ENCODE measurements at places on chromosomes 2 and 18.

DNA sequence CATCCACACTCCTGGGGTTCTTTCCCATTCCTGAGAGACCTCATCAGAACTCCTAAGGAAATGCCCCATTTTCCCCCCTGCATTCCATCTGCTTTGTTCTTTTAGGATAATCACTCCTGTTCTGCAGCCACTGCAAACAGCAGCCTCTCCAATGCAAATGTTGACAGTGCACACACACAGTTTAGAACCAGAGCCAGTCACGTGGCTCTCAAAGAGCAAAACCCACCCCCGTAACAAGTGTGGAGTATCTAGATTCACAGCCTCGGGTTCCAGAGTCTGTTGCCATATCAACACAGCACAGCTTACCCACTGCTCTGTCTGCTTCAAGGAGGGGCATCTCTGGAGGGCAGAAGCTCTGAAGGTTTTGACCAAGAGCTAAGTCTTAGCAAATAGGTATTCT, 180.0 kb downstream of the NAPG start:
- DNase-seq: no peak

- peak; percentile 20 for DNase-seq
These were observed 45.8 kb downstream of the PTPN2 start for GRCh38 chr18:12838178-12838634.

DNA sequence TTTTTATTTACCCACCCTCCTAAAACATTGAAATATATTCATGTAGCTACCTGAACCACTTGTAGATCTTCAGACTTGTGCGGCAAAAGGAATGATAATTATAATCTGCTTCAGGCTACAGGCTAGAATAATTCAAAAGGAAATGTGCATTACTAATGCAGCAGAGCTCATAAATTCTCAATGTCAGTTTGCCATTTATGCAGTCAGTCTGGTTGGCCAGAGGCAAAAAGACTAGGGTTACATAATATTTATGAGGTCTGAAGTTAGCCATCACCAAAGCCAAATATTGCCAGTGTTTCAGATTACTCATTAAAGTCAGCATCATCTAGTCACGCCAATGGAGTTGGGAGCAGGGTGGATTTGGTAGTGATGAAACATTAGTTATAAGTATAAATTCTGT, 38.9 kb downstream of the METAP1D start:
- no peak for DNase-seq

DNA sequence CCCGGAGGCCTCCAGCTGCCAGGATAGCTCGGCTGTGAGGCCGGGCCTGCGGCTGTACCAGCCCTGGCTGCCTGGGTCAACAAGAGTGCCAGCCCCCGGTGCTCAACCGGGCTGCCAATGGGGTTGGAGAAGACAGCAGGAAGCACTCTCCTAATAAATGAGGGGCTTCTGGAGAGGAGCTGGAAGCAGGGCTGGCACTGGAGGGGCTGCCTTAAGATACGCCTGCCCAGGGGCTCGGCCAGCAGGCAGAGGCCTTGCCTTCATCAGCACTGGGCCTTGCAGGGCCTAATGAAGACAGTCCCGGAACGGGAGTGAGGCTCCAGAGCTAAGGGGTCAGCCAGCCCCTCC, 73.6 kb downstream of the TEX51 start:
- DNase-seq: no peak

DNA sequence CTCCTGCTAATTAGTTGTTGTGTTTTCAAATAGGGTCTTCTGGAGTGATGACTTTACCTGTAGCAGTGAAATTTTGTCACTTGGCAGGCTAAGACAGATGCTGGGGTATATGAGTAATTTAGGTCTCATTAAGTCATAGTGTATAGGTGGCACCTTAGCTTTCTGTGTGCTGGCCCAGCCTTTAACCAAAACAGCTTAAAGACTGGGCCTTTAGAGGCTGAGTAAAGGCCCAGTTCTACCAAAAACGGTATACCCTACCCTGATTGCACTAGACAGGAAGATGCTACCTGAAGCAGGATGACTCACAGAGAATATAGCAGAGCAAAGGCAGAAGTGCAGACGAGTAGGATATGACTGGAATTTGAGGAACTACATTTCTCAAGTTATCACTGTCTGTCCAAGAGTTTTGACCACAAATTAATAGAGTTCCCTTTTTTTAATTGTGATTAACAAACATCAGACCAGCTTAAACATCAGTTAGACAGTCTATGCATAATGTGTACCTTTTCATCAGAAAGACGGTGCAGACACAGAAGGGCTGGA, 337.9 kb upstream of the SALL3 start:
- DNase-seq: no peak

DNA sequence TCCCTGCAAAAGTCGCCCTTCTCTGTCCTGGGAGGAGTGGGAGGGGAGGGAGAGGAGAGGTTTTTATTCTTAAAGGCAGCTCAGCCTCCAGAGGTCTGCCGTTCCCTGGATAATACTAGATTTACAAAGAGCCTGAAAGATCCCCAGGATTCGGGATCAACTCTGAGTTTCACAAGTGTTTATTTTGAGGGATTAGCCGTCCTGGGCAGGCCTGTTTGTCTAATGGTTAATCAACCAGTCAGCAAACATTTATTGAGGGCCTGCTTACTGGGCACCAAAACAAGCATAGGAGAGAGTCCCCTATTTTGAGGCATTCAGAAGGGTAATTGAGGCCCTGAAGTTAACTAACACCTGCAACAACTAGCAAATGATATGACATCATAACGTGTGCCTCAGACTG, 152.6 kb upstream of the SLC1A4 start:
- DNase-seq: no peak

- DNase-seq: no peak
These were observed 236.5 kb upstream of the SALL3 start for GRCh38 chr18:78743078-78743477.

DNA sequence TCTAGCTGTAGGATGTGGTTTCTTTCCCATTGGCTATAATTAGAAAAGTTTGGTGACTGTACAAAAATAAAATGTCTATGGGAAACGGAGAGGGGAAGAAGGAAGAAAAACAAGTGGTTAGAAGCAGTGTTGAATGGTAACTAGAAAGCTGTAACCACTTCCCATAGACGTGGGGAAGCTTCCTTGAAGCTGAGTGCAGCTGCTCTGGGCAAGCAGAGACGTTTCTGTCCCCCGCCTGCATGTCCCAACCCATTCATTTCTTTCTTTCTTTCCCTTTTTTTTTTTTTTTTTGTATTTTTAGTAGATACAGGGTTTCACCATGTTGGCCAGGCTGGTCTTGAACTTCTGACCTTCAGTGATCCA, 367.8 kb upstream of the HS6ST1 start:
- DNase-seq: no peak

GRCh38 chr2:114962532-114962931, 520.1 kb downstream of the DPP10 start:
- DNase-seq: no peak

DNA sequence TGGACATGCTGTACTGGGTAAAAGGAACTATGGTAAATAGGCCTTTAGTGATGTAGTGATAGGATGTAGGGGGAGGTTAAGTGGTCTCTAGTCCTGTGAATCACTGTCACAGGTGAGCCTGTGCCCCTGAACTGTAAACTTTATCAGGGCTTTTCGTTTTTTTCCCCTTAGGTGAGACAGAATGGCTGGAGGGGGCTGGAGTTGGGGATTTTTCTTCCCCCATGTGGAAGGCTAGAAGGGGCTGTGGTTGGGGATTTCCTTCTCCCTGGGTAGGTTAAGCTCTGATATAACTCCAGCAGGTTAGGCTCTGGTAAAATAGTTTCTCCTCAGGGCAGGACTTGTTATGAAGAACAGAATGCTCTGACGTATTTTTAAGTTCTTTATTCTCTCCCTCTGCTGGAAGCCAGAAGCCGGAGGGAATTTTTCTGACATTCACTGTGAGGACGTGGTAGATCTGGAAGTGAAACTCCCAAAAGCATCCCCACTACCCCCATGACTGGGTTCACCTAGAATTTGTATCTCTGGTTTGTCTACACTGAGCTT, 28.5 kb downstream of the PIKFYVE start:
- DNase-seq: no peak

GRCh38 chr2:22950431-22950830, 434.5 kb upstream of the KLHL29 start:
- no peak for DNase-seq

DNA sequence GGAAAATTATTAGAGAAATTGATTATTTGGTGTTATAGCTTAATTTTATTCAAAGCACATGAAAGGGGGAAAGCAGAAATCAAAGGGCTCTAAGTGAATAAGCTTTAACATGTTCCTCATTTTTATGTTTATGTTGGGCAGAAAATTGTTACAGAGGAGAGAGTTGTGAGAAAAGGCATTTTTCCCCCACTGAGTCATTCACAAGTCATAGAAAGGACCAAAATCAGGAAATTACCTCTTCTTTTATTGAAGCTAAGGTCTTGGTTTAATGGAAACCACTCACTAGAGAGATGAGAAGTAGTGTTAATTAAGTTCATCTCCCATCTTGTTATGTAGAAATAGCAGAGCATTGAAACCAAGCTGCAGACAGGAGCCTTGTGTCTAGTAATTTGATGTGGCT, 175.3 kb upstream of the THUMPD2 start:
- no peak for DNase-seq

- no peak for DNase-seq
These were observed 15.5 kb upstream of the MSH6 start for GRCh38 chr2:47767497-47767844.

DNA sequence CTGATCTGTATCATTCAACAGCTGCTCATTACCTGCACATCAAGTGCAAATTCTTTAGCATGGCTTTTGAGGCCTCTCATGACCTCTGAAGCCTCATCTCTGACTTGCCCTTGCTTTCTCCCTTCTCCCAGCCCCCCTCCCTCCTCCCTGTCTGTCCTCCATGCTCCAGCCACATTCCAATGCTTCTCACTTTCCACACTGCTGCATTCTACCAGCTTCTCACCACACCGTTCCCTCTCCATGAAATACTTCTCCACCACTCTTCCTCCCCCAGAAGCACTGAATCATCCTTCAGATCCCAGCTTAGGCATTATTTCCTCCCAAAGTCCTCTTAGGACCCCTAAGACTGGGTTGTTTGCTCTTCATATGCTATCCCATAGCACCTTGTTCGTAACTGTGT, 26.9 kb downstream of the GCG start:
- DNase-seq: no peak

DNA sequence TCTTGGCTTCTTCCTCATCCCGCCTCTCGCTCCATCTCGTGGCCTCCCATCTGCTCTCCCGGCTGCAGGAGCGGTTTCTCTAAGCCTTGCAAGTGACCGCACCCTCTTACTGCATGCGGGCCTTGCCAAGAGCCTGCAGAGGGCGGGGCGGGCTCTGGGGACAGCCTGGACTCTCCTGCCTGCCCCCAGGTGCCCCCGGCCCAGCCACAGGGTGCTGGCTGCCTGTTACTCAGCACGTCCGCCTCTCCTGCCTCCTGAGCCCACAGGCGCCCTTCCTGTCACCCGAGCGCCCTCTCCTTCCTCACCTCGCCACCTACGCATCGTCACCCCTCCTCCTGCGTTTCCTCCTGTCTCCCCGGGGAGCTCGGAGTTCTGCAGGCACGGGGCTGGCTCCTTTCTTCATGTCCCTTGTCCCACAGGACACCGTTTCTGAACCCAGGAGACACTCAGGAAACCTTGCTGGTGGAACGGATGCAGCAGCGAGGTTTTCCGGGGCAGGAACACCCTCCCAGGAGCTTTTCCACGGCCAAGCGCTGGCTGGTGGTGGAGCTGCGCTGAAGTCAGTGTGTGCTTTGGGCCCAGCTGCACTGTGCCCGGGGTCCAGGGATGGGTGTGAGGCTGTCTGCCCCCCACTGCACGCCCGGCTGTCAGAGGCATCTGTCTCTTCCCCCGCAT, 28.5 kb downstream of the HPCAL1 start:
- no peak for DNase-seq

GRCh38 chr2:47274054-47274782, 119.1 kb upstream of the STPG4 start:
- DNase-seq: no peak

GRCh38 chr2:185628985-185629384, 109.6 kb upstream of the FSIP2 start:
- no peak for DNase-seq

GRCh38 chr2:191670076-191670475, 7.9 kb upstream of the NABP1 start:
- no peak for DNase-seq

DNA sequence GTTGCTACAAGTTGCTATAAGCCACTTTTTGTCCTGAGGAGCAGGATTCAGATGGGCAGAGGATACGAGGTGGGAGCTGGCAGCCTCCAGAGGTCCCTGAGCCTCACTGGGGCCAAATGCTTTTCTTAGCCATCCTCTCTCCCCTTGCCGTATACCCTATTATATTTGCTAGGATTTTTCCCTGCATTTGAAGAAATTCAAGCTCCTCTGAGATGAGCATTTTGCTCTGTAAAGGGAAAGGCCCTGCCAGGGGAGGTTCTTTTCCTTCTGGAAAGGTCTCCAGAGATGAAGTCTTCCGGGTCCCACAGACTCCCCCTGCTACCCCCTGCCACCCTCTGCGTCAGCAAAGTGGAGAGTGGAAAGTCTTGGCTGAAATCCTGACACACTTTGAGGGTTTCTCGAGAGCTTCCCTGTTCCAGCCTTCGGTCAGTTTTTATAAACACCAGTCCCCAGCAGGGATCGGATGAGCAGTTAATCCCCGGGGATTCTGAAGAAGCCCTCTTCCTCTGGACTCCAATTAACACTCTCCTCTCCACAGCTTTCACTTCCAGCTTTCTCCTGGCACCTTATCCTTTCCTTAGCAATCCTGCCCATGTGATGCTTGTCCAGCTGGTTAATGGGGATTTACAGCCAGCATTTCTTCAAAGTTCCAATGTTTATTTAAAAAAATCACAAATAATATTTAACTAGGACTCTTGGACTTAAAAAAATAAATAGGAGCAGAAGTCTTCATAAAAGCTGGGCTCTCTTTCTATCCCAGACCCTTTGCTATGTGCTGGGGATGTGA, 13.1 kb downstream of the CYRIA start:
- DNase-seq: peak; percentile 85

GRCh38 chr18:2049986-2050385, 521.3 kb downstream of the METTL4 start:
- DNase-seq: no peak

GRCh38 chr2:236101311-236101950, 66.8 kb downstream of the GBX2 start:
- DNase-seq: no peak

DNA sequence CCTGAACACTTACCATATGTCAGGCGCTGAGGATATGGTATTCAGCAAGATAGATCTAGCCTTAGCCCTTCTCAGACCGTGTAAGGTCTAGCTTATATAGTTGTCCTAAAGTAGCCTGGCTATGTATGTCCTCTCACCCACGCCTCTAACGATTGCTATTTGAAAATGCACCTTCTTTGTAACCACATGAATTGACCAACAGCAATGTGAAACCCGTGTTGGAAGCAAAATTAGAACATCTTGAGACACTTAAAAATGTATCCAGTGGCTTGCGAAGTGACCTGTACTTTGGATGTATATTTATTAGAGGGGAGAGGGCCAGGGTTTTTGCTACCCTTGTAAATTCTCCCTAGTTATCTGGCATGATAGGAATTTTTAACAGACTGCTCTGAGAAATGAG, 860.0 kb upstream of the ZEB2 start:
- no peak for DNase-seq

- no peak for DNase-seq
These were observed 1.7 kb downstream of the SH3RF3 start for GRCh38 chr2:109130723-109130995.
